ENCODE measurements at places on chromosomes 3 and 15. TPM values are rescaled to one million over a fixed set of nuclear protein-coding genes. Genes with fewer than 3 reads are reported as not detected.

DNA sequence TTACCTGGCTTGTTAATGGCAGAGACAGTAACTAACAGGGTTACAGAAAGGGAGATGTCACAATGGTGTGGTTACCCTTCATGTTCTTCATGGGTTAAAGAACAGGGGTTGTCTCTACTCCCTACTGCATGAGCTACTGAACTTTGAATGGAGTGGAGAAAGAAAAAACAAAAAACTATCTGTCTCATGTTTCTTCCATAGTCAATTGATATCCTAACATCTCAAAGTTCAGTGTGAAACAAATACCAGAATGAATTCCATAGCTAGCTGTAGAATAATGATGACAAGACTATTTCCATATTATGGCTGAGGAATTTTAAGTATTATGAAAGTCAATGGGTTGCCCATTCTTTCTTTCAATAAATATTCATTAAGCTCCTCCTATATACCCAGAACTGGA is 161.3 kb upstream of the LPP start:
- DNase-seq, result no peak
- no peak overlapping the region for H3K27ac ChIP-seq
- no peak overlapping the region for H3K4me3 ChIP-seq
- no peaks in the 10 kb centered on the region for H3K27me3 ChIP-seq
- H3K4me1 ChIP-seq, result peaks cover 15% of the 10 kb centered on the region

DNA sequence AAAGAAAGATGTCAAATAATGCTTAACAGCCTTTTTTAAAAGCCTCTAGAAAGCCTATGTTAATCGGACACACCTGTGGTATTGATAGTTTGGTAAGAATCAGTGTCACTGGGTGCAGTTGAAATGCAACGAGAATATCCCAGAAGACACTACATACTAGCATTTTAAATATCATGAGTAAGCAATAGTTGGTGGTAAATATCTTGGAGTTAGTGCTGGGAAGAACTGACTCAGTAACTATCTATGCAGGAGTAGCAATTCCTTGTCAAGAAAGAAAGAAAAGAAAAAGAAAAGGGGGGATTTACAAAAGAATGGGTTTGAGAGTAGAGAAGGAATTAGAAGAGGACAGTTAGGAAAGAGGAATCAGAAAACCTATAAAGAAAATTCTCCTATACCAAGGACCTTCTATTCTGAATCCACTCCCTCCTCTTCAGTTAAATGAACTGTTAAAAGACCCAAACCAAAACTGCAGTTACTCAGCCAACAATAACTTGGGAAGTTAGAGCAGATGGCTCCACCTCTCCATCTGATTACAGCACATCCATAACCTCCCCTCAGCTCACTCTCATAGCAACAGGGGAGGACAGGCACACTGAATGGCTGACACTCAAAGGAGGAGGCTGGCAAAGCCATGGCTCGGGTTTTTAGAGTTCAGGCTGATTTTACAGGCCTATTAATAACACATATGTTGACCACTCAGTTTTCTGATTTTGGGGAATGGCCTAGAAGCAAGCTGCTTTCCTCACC is 207.6 kb upstream of the MDFIC2 start:
- H3K4me1 ChIP-seq, result peaks cover 5% of the 10 kb centered on the region
- no peak overlapping the region for H3K27ac ChIP-seq
- H3K36me3 ChIP-seq, result no peaks in the 10 kb centered on the region
- DNase-seq, result no peak
- H3K27me3 ChIP-seq, result no peaks in the 10 kb centered on the region

DNA sequence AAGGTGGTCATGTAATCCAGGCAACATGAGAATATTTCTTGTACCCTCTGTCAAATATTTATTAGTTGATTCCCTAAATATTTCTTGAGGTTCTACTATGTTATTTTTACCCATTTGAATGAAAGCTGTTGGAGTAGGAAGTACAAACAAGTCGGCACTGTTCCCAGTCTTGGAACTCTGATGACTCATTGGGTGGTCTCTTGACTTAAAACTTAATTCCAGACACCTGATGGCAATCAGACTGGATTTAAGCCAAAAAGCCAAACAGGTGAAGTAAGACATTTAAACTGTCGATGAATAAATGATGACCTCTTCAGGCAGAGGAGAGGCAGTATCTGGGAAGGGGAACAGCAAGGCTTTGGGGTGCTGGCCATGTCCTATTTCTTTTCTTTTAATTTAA is 22.8 kb downstream of the C2CD4A start:
- no peak for DNase-seq
- no peaks in the 10 kb centered on the region for H3K27me3 ChIP-seq
- peaks cover 19% of the 10 kb centered on the region for H3K4me1 ChIP-seq
- no peak overlapping the region for H3K4me3 ChIP-seq

DNA sequence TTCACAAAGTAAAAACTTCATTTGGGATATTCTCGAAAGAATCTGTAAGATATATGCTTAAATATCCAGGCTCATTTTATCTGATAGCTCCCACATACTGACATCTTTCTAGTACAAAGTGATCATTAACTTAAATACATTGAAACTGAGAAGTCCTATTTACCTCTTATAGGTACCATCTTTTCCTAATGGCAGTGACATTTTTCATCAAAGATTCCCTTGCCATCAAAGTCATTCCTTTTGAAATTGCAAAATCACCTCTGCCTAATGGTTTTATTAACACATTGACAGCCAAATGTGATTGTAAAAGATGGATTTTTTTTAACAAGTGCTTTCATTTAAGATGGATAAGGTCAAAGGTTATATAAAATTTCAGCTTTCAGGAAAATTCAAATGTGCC is 346.6 kb downstream of the MFSD1 start:
- no peak overlapping the region for H3K27ac ChIP-seq
- peaks cover 18% of the 10 kb centered on the region for H3K4me1 ChIP-seq
- DNase-seq, result no peak
- H3K27me3 ChIP-seq, result peaks cover 11% of the 10 kb centered on the region
- no peaks in the 10 kb centered on the region for H3K36me3 ChIP-seq

The UQCC5 gene
- total RNA-seq, result 22.8 TPM

DNA sequence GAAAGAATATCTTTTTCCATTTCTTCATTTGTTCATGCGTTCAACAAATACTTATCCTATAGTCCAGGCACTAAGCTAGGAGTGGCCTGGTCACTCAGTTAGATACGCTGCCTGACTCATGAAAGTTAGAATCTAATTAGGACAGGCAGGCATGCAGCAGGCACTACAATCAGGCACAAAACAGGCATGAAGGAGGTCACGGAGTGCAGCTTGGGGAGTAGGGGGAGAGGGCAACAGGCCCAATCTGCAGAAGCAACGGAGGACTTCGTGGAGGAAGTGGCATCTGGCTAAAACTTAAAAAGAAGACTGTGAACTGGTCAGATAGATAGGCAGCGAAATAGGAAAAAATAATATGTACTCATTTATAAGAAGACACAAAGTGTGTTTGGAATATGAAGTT is 420.9 kb downstream of the MAGI1 start:
- no peaks in the 10 kb centered on the region for H3K27me3 ChIP-seq
- no peak for DNase-seq
- peaks cover 31% of the 10 kb centered on the region for H3K4me1 ChIP-seq

The ALDH1L1 gene
- total RNA-seq, result 10.2 TPM

The GOLGA8N gene
- total RNA-seq, result 3.9 TPM

DNA sequence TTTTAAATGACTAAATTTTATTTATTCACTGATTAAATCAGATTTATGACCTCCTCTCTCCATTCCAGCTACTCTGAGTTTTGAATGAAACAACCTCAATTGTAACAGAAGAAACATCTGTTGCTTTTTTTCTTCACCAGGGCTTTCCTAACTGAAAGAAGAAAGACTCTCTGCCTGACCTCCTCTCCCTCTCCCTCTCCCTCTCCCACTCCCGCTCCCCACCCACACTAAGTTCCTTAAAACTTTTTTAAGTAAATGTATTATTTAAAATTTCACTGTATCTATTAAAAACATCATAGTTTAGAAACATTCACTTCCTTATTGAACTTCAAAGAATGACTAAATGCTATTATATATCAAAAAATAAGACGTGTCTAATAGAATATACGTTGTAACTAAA is 122.0 kb downstream of the TFDP2 start:
- H3K27ac ChIP-seq, result peak overlapping the region; percentile 87
- peaks cover 12% of the 10 kb centered on the region for H3K36me3 ChIP-seq
- peak overlapping the region; percentile 94 for H3K4me3 ChIP-seq
- no peaks in the 10 kb centered on the region for H3K27me3 ChIP-seq
- H3K4me1 ChIP-seq, result peaks cover 16% of the 10 kb centered on the region

DNA sequence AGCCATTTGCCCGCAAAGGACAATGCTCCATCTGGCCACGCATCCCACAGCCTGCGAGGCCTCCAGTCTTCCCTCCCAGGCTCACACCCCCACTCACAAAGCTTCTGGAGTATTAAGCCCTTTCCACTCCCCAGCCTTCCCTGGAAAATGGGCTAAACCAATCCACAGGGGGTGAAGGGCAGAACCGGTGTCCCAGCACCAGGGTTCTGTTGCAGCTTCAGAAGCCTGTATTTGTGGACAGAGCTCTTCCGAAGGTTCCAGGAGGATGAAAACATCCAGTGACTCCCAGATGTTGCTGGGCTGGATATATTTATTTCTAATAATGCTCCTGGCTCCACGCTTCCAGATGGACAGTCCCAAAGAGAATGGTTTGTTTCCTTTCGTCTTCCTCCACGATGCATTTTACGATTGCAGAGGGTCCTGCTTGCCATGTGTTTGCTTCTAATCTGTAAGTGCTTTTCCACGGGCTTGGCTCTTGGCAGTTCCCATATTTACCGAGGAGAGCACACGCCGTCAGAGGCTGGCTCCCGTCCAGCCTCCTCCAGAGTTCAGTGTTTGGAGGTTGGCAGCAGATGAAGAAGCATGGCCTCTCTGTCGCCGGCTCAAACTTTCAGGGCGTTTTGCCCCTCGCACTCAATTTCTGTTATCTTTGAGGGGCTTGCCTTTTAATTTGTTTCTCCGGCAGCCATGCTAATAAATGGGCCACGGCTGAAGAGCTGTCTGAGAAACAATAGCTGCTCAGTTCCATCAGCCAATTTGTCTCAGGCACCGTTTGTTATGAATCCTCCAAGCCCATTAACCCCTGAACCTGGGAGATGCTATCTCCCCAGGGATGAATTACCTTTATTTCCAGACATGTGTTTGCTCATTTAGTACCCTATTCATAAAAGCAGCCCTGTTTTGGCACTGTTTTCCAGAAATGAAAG is 367.9 kb upstream of the PROK2 start:
- peak overlapping the region; percentile 70 for H3K27ac ChIP-seq
- peaks cover 11% of the 10 kb centered on the region for H3K27me3 ChIP-seq
- DNase-seq, result no peak

GRCh38 chr15:35136321-35137189 is 51.5 kb upstream of the NANOGP8 start:
- no peak overlapping the region for H3K4me3 ChIP-seq
- peaks cover 10% of the 10 kb centered on the region for H3K4me1 ChIP-seq
- no peak overlapping the region for H3K27ac ChIP-seq
- peaks cover 4% of the 10 kb centered on the region for H3K36me3 ChIP-seq

DNA sequence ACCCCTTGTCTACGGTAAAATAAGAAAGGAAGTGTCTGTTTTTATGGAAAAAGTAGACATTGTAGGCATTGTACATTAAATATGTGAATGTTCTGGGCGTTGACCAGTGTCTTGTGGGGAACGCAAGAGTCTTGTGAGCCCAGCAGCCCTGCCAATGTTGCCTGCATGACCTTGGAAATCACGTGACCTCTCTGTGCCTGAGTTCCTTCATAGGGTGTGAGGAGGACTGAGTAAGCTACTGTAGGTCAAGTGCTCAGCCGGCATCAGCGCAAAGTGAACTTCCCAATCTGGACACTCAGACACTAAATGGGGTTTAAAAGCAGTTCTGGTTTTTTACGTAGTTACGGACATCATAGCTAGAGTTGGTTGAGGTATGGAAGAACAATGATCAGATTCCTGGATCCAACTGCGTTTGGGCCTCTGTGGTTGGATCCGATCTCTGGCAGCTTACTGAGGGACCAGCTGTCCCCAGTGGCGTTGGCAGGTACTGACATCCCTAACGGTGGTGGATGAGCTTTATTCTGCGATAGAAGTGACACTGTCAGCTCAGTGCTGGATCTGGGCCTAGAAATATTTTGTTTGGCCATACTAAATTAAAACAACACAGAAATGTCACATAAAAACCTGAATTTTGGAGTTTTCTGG is 63.8 kb downstream of the SPSB4 start:
- H3K4me3 ChIP-seq, result no peak overlapping the region
- no peak overlapping the region for H3K27ac ChIP-seq
- H3K27me3 ChIP-seq, result no peaks in the 10 kb centered on the region
- H3K4me1 ChIP-seq, result peaks cover 14% of the 10 kb centered on the region

The PLXNB1 gene
- total RNA-seq, result 367 TPM

- no peak overlapping the region for H3K4me3 ChIP-seq
- no peaks in the 10 kb centered on the region for H3K27me3 ChIP-seq
- no peaks in the 10 kb centered on the region for H3K4me1 ChIP-seq
- peaks cover 13% of the 10 kb centered on the region for H3K36me3 ChIP-seq
- H3K27ac ChIP-seq, result no peak overlapping the region
These were observed 15.6 kb downstream of the EOGT start for GRCh38 chr3:68997887-68998286.

DNA sequence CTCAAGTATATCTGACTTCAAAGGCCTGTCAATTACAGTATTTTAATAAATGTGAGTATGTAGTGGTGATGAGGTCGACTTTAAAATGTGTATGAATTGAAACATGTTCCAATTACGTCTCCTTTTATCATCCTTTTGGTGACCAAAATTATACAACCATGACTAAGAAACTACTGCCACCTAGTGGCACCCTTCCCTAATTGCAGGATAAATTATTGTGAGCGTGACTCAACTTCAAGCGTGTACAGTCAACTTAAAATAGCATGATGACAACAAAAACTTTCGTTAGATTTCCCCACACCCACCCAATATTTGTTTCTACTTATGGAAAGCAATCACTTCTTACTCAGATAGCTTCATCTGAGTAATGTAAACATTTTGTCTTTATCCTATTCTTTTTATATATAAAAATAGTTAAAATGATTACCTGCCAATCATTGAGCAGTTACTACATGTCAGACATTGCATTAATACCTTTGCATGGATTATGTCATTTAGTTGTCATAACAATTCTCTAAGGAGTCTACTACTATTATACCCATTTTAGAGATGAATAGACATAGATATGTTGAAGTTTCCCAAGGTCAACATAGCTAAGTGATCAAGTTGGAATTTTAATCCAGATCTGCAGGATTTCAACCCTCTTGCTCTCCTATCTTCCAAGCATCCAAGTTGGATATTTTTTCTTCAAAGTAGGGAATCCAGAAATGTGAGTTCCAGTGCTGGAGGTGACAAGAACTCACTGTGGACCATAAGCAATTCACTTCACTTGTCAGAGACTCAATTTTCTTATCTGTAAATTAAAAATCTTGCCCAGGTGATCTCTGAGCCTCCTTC is 106.0 kb downstream of the MEX3B start:
- peaks cover 3% of the 10 kb centered on the region for H3K36me3 ChIP-seq
- H3K4me3 ChIP-seq, result no peak overlapping the region
- no peak overlapping the region for H3K27ac ChIP-seq
- H3K27me3 ChIP-seq, result no peaks in the 10 kb centered on the region
- no peak for DNase-seq
- H3K4me1 ChIP-seq, result peaks cover 33% of the 10 kb centered on the region

- peaks cover 22% of the 10 kb centered on the region for H3K4me1 ChIP-seq
- H3K36me3 ChIP-seq, result peaks cover 13% of the 10 kb centered on the region
- H3K27ac ChIP-seq, result peak overlapping the region; percentile 64
These were observed 52.4 kb downstream of the HEG1 start for GRCh38 chr3:125003369-125003853.

The SLC2A2 gene
- 1.9 TPM for total RNA-seq

- DNase-seq, result no peak
- H3K36me3 ChIP-seq, result no peaks in the 10 kb centered on the region
- H3K27me3 ChIP-seq, result no peaks in the 10 kb centered on the region
- H3K27ac ChIP-seq, result no peak overlapping the region
These were observed 160.1 kb downstream of the NEK10 start for GRCh38 chr3:27208961-27209616.

GRCh38 chr3:125098611-125099291 is 43.0 kb upstream of the HEG1 start:
- H3K4me3 ChIP-seq, result no peak overlapping the region
- no peak for DNase-seq
- H3K27me3 ChIP-seq, result no peaks in the 10 kb centered on the region
- H3K4me1 ChIP-seq, result peaks cover 6% of the 10 kb centered on the region
- H3K27ac ChIP-seq, result no peak overlapping the region
